NCI-H1436 treated with DMSO at 0.1 percent for 48 hours (cell line): ENCODE measurements at places on chromosomes 3 and 15.

- no peak for DNase-seq
Measured at GRCh38 chr3:125054062-125054448, 1.7 kb downstream of the HEG1 start.

GRCh38 chr3:72405943-72406566 is 442.2 kb downstream of the SHQ1 start:
- no peak for DNase-seq

- no peak for DNase-seq
Measured at GRCh38 chr15:66825731-66826130, 123.7 kb downstream of the SMAD6 start.

DNA sequence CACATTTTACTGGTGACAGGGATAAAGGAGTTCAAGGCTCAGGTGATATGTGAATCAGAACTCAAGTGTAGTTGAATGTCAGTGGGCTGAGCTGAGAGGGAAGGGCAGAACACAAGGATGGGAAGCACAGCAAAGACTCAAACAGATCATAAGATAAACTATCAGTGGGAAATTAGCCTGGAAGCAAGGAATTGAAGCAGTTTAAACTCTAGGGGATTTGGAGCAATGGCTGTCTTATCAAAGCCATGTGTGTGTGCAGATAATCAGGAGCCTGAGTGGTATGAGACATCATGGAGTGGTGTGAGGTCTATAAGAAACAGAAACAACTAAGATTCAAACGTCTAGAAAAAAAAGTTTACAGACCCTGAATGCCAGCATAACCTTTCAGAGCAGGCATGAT is 634.6 kb downstream of the AGBL1 start:
- no peak for DNase-seq

DNA sequence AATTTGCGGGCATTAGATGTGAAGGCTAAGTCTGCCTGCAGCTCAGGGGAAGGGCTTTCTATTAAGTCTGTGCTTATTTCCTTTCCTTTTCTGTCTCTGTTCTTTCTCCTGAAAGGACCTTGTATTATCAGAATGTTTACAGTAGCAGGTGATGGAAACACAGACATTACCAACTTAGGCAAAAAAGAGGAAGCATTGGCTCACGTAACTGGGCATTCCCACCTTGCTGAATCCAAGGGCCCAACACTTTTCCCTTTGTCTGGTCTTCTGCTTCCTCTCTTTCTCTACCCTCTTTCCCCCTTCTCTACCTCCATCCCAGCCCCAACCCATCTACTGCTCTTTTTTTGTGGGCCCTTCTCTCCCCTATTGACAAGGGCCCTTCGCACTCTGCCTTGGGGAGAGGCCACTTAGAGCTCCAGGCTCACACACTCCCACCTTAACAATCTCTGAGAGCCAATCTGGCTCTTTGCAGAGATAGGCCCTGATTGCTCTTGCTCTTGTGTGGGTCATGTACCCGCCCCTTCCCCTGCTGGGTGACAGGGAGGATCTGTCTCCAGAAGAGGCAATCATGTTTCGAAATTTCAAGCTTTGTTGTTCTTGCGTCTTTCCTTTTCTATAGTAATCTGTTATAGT is 35.0 kb downstream of the ACAA1 start:
- no peak for DNase-seq

- DNase-seq = no peak
Measured at GRCh38 chr15:93570527-93570926, 481.5 kb upstream of the RGMA start.

- no peak for DNase-seq
Measured at GRCh38 chr3:169990431-169990830, 23.8 kb downstream of the SEC62 start.
